ENCODE measurements at places on chromosomes 3 and 15.

- no peak for DNase-seq
These were observed 539 bp upstream of the PLCL2 start for GRCh38 chr3:16884084-16884747.

- DNase-seq, result no peak
These were observed 21.9 kb downstream of the NRROS start for GRCh38 chr3:196661400-196661799.

- DNase-seq, result no peak
These were observed 24.4 kb downstream of the MOBP start for GRCh38 chr3:39491733-39492350.

GRCh38 chr3:152030320-152030719 is 156.9 kb downstream of the SUCNR1 start:
- DNase-seq, result no peak
